ENCODE measurements at places on chromosomes 13 and 19. TPM values are rescaled to one million over a fixed set of nuclear protein-coding genes. Genes with fewer than 3 reads are reported as not detected.
A peak's percentile ranks its signal among the peaks of the same experiment; 100 is the strongest.

The CEACAM8 gene
- not detected for total RNA-seq

The PLEKHG2 gene
- total RNA-seq: 46.1 TPM

The CEBPA gene
- 1.4 TPM for total RNA-seq

The SLC35E1 gene
- total RNA-seq: 65.0 TPM

The COPE gene
- 206 TPM for total RNA-seq

DNA sequence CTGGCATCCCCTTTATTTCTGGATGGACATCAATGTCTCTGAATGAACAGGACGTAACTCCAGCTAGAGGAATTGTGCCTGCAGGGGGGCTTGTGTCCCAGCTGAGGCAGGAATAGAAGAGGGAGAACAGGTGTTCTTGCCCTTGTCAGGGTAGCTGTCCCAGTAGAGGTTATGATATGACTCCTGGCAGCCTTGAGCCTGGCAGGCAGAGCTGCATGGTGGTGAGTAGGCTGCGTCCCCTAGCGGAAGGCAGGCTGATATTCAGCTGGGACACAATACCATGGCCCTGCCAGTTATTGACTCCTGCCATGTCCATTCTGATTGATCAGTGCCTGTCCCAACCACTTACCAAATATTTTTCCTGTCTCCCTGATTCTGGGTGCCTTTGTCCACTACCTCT, 197.2 kb downstream of the RAP2A start:
- H3K4me1 ChIP-seq: no peaks in the 10 kb centered on the region
- no peaks in the 10 kb centered on the region for H3K36me3 ChIP-seq
- H3K27me3 ChIP-seq: peaks cover 3% of the 10 kb centered on the region
- DNase-seq: no peak

DNA sequence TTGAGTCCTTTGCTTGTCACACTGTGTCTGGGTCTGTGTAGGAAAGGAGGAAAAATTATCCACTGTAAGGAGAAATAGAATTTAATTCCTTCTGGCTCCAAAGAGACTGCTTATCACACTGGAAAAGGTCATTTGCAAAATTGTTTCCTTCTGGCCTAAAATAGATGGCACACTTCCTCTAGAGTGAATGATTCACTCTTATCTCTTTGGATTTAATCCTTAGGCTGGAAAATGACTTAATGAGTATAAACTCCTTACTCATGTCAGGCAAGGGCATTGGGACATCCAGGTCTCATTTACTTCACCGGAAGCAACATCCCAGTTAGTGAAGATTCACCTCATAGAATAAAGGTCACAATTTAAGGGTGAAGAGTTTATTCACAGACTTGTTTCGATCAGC, 293.6 kb downstream of the OXGR1 start:
- H3K36me3 ChIP-seq: no peaks in the 10 kb centered on the region
- no peaks in the 10 kb centered on the region for H3K27me3 ChIP-seq
- H3K4me3 ChIP-seq: no peak overlapping the region
- H3K4me1 ChIP-seq: no peaks in the 10 kb centered on the region
- DNase-seq: no peak

DNA sequence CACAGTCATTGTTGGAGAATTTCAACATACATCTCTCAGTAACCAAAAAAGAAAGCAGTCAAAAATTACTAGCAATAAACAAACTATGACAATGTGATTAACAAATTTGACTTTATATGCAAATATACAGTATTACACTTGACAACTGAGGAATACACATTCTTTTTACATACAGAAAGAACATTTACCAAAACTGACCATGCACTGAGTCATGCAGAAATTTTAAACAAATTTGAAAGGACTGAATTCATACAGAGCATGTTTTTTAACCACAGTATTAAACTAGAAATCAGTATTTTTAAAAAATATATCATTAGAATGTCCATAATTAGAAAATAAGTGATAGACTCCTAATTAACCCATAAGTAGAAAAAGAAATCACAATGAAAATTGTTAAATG, 420.1 kb downstream of the TBC1D4 start:
- H3K4me3 ChIP-seq: no peak overlapping the region
- no peak overlapping the region for H3K27ac ChIP-seq

GRCh38 chr19:12868540-12869112, 12.6 kb downstream of the DNASE2 start:
- peak; percentile 67 for DNase-seq
- H3K4me1 ChIP-seq: peaks cover 11% of the 10 kb centered on the region
- no peak overlapping the region for H3K4me3 ChIP-seq
- peaks cover 13% of the 10 kb centered on the region for H3K36me3 ChIP-seq
- no peaks in the 10 kb centered on the region for H3K27me3 ChIP-seq

DNA sequence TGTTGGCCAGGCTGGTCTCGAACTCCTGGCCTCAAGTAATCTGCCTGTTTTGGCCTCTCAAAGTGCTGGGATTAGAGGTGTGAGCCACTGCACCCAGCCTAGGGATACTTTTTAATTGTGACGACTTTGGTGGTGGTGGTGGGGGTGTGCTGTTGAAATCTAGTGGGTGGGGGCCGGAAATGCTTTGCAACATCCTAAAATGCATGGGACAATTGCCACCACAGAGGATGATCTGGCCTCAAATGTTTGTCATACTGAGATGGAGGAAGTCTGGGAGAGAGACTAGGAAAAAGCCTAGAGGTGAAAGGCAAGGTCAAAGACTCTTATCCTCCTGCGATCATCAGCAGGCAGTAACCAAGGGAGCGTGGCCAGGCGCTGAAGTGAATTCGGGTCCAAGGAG, 1.4 kb downstream of the NWD1 start:
- H3K36me3 ChIP-seq: no peaks in the 10 kb centered on the region
- H3K4me3 ChIP-seq: no peak overlapping the region
- no peaks in the 10 kb centered on the region for H3K4me1 ChIP-seq
- H3K27ac ChIP-seq: no peak overlapping the region
- DNase-seq: no peak

DNA sequence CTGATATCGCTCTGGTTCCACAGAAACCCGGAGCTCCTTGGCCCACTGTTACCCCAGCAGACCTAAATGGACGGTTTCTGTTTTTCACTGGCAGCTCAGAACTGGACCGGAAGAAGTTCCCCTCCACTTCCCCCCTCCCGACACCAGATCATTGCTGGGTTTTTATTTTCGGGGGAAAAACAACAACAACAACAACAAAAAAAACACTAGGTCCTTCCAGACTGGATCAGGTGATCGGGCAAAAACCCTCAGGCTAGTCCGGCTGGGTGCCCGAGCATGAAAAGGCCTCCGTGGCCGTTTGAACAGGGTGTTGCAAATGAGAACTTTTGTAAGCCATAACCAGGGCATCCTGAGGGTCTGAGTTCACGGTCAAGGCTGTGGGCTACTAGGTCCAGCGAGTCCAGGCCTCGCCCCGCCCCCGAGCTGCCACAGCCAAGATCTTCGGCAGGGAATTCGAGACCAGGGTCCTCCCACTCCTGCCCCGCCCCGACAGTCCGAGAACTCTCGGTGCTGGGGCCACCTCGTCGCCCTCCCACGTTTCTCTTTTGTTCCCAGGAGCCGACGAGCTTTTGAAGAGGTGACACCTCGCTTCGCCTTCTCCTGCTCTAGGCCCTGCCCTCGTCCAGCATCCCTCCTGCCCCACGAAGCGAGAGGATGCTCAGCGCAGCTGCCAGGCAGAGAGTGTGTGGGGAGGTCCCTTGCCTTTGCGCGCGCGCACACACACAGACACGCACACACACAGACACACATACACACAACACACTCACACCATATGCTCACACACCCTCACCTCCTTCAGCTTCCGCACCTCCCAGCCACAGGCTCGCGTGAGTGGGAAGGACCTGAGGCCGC, 8.8 kb downstream of the ZIC2 start:
- no peak overlapping the region for H3K4me3 ChIP-seq
- peaks cover 19% of the 10 kb centered on the region for H3K4me1 ChIP-seq
- peak overlapping the region; percentile 56 for H3K27ac ChIP-seq

- peaks cover 45% of the 10 kb centered on the region for H3K36me3 ChIP-seq
- H3K4me1 ChIP-seq: peaks cover 20% of the 10 kb centered on the region
- peak overlapping the region; percentile 33 for H3K4me3 ChIP-seq
- no peak overlapping the region for H3K27ac ChIP-seq
- no peak for DNase-seq
Measured at GRCh38 chr19:4795400-4795799, 3.9 kb downstream of the FEM1A start.

DNA sequence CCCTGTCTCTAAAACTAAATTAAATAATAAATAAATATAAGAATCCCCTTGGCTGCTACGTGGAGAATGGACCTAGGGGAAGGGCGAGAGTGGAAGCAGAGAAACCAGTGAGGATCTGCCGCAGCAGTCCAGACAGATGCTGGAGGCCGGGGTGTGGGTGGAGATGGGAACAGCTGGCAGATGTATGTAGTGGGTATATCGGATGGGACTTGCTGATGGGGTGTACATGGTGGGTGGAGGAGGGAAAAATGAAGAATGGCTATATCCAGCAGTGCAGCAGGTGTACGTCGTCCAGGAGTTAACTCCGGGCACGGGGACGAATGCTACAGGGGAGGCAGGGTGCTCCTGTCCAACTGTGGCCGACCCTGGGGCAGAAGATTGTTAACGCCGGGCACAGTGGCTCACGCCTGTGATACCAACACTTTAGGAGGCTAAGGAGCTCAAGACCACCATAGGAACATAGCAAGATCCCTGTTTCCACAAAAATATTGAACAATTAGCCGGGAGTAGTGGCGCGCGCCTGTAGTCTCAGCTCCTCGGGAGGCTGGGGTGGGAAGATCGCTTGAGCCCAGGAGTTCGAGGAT, 654 bp downstream of the CEP89 start:
- peak overlapping the region; percentile 95 for H3K27ac ChIP-seq
- no peaks in the 10 kb centered on the region for H3K27me3 ChIP-seq
- peaks cover 17% of the 10 kb centered on the region for H3K4me1 ChIP-seq
- H3K4me3 ChIP-seq: peak overlapping the region; percentile 100
- peaks cover 10% of the 10 kb centered on the region for H3K36me3 ChIP-seq

DNA sequence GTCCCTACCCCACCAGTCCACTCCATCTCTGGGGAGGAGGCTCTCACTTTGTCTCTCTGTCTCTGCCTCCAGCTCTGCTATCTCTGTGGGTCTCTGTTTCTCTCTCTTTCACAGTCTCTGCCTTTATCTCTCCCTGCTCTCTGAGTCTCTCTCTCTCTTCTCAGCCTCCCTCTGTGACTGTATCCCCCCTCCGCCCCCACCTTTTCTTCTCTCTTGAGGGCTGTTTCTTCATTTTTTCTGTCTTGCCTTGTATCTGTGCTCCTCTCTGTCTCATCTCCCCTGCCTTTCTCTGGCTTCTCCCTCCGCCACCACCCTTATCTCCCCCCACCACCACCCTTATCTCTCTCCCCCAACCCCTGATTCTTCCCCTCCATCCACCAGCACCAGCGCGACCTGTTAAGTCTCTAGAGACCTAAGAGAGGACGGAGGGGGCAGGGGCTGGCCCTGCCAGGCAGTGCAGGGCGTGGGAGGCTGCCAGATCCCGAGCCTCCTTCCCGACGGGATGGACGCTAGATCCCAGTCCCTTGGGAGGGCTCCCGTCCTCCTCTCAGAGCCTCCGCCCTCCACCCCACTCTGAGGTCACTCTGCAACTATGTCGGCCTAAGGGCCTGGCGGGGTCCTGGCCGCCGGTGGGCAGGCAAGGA, 1.0 kb downstream of the AXL start:
- H3K4me3 ChIP-seq: no peak overlapping the region
- H3K27me3 ChIP-seq: peaks cover 48% of the 10 kb centered on the region
- no peak for DNase-seq
- H3K27ac ChIP-seq: no peak overlapping the region
- no peaks in the 10 kb centered on the region for H3K36me3 ChIP-seq

DNA sequence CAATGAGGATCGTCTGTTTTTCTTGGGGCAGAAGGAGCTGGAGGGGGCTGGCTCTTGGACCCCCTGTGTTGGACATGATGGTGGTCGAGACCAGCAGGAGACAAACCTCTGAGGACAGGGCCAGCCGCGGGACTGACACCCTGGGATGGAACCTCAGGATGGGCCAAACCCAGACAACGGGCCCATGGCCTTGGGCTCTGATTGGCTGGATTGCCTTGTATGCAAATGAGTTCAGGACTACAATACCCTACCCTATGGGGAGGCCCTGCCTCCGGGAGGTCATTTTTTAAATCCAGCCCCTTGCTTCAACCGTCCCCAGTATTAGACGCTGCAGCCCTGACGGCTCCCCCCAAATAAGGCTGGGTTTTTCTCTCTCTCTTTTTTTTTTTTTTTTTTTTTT, 22.0 kb downstream of the SLC5A5 start:
- H3K27me3 ChIP-seq: peaks cover under 1% of the 10 kb centered on the region
- H3K4me3 ChIP-seq: no peak overlapping the region
- DNase-seq: no peak
- H3K27ac ChIP-seq: no peak overlapping the region
- no peaks in the 10 kb centered on the region for H3K36me3 ChIP-seq

GRCh38 chr13:95643936-95644598, 439 bp downstream of the DZIP1 start:
- no peak overlapping the region for H3K27ac ChIP-seq
- DNase-seq: no peak
- no peaks in the 10 kb centered on the region for H3K36me3 ChIP-seq
- H3K4me3 ChIP-seq: peak overlapping the region; percentile 79
- H3K27me3 ChIP-seq: peaks cover 57% of the 10 kb centered on the region

DNA sequence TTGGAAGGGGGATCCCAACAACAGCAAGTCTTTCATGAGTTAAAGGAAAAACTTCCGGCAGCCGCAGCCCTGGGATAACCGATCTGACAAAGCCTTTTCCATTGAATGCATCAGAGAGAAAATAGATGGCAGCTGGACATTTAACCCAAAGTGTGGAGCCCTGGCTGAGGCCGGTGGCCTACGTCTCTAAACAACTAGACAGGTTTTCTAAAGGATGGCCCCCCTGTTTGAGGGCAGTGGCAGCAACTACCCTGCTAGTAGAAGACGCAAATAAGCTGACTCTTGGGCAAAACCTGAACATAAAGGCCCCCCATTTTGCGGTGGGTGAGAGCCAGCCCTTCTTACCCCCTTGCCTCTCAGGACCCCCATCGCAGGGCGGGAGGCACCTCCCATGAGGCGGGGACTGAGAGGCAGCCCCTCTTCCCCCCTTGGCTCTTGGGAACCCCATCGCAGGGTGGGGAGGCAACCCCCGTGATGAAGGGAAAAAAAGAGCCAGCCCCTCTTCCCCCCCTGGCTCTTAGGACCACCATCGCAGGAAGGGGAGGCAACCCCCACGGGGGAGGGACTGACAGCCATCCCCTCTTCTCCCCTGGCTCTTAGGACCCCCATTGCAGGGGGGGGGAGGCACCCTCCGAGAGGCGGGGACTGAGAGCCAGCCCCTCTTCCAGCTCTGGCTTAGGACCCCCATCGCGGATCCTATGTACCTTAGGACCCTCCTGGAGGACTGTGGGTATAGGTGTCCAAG, 2422.9 kb upstream of the PCDH20 start:
- H3K4me1 ChIP-seq: no peaks in the 10 kb centered on the region
- DNase-seq: no peak
- H3K4me3 ChIP-seq: no peak overlapping the region
- H3K27ac ChIP-seq: no peak overlapping the region

DNA sequence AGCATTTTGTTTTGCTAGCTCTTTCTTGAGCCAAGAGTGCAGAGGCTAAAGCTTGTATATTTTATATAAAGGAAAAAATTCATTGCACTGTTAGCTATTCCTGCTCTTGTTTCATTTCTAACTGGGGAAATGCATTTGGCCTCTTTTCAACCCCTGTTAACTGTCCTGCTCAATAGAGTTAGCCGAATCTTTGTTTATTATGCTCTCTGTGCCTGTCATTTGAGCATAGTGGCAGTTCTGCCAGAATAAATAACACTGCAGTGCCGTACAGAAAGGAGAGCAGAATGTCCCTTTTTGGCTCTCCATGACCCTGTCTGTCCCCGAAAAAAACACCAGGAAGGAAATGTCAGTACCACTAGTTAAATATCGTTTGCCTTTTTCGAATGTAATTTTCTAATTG, 350.8 kb downstream of the MYO16 start:
- no peak for DNase-seq
- no peaks in the 10 kb centered on the region for H3K36me3 ChIP-seq
- H3K27me3 ChIP-seq: peaks cover 6% of the 10 kb centered on the region
- H3K27ac ChIP-seq: no peak overlapping the region
- H3K4me1 ChIP-seq: no peaks in the 10 kb centered on the region

GRCh38 chr19:55005684-55006488, 32.2 kb downstream of the GP6 start:
- H3K4me3 ChIP-seq: peak overlapping the region; percentile 86
- H3K36me3 ChIP-seq: peaks cover 38% of the 10 kb centered on the region
- peak overlapping the region; percentile 82 for H3K27ac ChIP-seq
